Stimulated activated memory B cell treated with anti-CD40 and anti-IgM and Interleukin-4, amounts not matched to agents 10 μg/mL and 1 μg/mL and 100 μg/mL, for 72 hours (primary cell): ENCODE measurements at places on chromosomes 6 and 20.

DNA sequence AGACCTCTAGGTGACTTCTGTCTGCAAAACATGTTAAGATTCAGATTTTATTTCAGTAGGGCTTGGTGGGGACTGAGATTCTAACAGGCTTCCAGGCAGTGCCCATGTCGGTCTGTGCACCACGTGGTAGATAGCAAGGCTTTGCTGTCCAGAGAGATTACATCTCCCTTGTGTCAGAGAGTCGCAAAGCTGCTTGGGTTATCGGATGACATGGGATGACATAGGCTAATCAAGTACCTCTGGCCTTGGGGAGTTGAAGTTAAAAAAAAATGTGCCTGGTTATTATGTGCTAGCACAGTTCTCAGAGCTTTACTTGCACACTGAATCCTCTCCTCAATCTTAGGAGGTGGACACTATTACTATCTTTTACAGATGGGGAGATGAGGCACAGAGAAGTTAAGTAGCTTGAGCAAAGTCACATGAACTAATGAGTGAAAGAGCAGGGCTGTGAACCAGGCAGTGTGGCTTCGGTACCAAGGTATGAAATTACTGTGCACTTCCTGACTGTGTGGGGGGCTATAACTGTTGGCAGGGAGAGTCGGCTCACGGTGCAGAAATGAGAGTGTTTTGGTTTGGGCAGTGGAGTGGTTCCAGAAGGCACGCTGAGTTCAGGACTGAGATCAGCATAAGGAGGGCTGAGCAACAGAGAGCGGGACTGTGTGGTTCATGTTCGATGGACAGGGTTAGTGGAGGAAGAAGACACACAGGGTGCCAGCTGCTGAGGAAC is 41.1 kb downstream of the FARS2 start:
- peak; percentile 97 for ATAC-seq

GRCh38 chr6:168299541-168300511 is 19.8 kb downstream of the DACT2 start:
- no peak for ATAC-seq

GRCh38 chr6:130357436-130357835 is 8.4 kb upstream of the TMEM200A start:
- no peak for ATAC-seq

- ATAC-seq = no peak
Observed at GRCh38 chr6:33785778-33786177, 3.2 kb downstream of the LEMD2 start.

GRCh38 chr6:30895343-30895742 is 11.0 kb downstream of the DDR1 start:
- ATAC-seq = no peak

- no peak for ATAC-seq
Observed at GRCh38 chr20:61449057-61449609, 197.1 kb downstream of the CDH4 start.

GRCh38 chr20:49768204-49769047 is 44.2 kb upstream of the SLC9A8 start:
- no peak for ATAC-seq

DNA sequence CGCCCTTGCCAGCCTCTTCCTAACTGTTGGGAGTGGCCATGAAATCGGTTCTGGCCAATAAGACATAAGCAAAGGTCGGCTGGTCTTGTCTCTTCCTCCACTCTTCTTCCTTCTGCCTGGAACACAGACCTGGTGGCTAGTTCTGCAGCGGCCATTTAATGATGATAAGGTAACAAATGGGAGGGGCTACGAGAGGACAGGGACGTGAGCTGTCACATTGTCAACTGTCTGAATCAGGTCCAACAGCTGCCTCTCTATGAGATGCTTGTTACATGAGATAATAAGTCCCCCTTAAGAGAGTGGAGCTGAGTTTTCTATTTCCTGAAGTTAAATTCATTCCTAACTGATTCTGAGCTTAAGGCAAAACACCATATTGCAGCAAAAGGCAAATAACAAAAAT is 12.5 kb upstream of the TMEM242 start:
- no peak for ATAC-seq

DNA sequence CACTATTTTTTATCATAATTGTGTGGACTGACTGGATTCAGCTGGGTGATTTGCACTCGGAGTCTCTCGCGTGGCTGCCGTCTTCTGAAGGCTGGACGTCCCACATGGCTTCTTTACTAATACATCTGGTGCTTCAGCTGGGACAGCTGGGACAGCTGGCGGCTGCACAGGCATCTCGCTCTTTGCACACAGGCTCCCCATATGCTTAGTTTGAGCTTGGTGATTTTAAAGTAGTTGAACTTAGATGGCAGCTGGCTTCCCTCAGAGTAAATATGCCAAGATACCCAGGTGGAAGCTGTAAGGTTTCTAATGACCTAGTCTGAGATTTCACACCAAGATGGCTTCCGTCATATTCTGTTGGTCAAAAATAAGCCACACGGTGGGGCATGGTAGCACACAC is 38.7 kb upstream of the PPP1R3G start:
- no peak for ATAC-seq

DNA sequence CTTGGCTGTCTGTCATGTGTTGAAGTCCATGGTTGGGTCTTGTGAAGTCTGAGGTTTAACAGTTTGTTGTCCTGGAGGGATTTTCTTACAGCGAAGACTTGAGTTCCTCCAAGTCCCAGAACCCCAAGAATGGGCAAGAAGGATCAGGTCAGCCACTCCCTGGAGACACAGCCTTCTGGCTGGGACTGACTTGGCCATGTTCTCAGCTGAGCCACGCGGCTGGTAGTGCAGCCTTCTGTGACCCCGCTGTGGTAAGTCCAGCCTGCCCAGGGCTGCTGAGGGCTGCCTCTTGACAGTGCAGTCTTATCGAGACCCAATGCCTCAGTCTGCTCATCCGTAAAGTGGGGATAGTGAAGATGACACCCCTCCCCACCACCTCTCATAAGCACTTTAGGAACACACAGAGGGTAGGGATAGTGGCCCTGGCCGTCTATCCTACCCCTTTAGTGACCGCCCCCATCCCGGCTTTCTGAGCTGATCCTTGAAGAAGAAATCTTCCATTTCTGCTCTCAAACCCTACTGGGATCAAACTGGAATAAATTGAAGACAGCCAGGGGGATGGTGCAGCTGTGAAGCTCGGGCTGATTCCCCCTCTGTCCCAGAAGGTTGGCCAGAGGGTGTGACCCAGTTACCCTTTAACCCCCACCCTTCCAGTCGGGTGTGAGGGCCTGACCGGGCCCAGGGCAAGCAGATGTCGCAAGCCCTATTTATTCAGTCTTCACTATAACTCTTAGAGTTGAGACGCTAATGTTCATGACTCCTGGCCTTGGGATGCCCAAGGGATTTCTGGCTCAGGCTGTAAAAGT is 43.5 kb downstream of the SIRPA start:
- no peak for ATAC-seq

DNA sequence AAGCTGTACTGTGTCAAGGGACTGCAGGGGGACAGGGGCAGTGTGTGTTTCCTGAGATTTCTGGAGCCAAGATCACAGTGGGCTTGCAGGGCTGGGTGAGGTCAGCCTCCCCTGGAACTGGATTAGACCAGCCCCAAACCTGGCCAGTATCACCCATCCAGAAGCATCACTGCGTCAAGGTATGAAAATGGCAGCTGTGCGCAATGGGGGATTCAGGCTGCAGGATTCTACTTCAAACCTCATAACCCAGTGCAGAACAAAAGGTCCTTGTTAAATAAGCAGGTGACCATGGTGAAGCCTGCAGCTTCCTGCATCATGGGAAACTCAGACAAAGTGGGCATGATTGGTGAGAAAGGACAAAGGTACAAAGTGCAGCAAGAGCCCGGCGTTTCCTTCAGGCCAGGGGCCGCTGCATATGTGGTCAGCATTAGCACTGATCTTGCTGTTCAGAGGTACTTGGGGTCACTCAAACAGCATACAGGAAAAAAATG is 33.4 kb downstream of the TRAF3IP2 start:
- ATAC-seq = no peak
